ENCODE measurements at places on chromosomes 4 and X.

DNA sequence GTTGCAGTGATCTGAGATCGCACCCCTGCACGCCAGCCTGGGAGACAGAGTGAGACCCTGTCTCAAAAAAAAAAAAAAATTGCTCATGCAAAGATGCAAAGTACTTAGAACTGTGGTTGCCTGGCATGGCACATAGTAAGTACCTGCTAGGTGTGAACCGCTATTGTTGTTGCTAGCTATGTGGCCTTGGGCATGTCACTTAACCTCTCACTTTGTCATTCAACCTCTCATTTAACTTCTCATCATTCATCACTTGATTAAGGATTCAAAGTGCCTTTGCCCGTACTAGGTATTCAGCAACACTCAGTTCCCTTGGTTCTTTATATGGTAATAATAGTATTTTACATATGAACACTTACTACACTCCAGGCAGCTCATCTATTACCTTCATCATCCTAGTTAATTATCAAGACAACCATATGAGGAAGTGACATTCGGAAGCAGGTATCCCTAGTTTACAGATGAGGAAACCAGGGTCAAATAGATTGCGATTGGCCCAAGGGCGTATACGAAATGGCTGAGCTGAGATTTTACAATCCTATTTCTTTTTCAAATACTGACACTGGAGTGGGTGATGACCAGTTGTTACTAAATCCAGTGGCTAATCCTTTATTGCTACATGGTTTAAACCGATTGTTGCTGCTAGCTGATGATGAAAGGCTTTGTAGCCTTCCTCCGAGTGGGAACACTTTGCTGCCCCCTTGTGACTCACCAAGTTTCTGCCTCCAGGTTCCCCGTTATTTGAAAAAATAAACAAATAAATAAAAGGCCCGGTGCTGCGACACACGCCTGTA lies 28.8 kb upstream of the SOWAHD start:
- peak; percentile 39 for DNase-seq

- DNase-seq, result no peak
Measured at GRCh38 chrX:111875881-111876280, at the start of gene TRPC5OS. TRPC5OS (plus strand) TSS chrX:111876181; CDS start chrX:111901850, 25,669 bp downstream.

DNA sequence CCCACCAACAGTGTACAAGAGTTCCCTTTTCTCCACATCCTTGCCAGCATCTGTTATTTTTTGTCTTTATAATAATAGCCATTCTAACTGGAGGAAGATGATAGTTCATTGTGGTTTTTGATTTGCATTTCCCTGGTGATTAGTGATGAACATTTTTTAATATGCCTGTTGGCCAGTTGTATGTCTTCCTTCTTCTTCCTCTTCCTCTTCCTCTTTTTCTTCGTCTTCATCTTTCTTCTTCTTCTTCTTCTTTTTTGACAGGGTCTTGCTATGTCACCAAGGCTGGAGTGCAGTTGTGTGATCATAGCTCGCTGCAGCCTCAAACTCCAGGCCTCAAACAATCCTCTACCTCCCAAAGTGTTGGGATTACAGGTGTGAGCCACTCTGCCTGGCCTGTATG lies 87.4 kb downstream of the CCDC160 start:
- DNase-seq, result no peak

- DNase-seq, result no peak
Measured at GRCh38 chrX:75084757-75085156, 71.3 kb downstream of the ABCB7 start.

- no peak for DNase-seq
Measured at GRCh38 chr4:16890651-16891050, 7.8 kb downstream of the LDB2 start.

DNA sequence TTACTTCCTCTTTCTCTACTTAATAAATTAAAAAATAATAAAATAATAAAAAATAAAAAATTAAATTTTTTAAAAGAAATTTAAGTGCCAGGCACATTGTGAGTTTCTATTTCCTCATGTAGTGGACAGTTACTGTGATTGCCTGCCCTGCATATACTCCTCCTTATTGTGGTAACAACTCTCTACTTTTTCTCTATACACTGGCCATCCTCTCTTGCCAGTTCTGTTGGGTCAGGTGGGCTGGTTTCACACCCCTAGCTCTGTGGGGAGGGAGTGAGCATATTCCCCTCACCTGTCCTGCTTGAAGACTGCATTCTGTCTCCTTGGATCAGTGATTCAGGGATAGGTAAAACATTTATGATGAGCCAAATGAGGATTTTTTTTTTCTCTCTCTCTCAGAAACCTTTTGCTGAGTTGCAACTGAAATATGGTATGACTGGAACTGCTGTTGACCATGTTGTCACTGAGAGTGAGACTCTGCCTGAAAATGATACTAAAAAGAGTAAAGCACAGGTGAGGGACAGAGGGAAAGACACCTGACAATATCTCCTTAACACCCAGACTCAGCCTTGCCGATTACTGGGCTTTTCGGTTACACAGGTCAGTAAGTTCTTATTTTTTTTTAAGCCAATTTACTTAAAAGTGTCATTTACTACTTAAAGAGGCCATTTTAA lies 37.2 kb downstream of the CXXC4 start:
- no peak for DNase-seq

Data from left cardiac atrium (tissue), 4 donors.